ENCODE measurements at places on chromosomes 3 and 15. TPM values are rescaled to one million over a fixed set of nuclear protein-coding genes. Genes with fewer than 3 reads are reported as not detected.

The ROPN1B gene
- 1.4 TPM for total RNA-seq

- no peak for DNase-seq
Measured at GRCh38 chr3:80929576-80929975, 831.9 kb downstream of the GBE1 start.

- DNase-seq: no peak
Measured at GRCh38 chr15:31330111-31330785, 3.6 kb downstream of the KLF13 start.

DNA sequence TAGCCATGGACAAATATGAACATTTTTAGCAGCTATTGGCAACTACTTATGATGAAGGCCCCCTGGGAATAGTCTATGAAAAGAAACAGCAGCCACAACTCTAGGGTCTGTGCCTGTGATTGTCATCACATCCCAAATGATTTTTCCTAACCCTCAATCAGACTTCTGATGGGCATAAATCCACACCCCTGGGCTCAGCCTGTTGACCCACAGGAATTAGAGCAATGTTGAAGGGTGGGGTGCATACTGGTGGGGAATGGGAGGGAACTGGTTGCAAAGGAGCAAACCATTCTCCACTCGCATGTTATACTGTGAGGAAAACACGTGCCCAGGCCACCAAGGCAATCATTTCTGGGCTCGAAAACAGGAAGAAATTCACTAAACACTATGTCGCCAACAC, 106.5 kb upstream of the CTNNB1 start:
- DNase-seq: no peak

DNA sequence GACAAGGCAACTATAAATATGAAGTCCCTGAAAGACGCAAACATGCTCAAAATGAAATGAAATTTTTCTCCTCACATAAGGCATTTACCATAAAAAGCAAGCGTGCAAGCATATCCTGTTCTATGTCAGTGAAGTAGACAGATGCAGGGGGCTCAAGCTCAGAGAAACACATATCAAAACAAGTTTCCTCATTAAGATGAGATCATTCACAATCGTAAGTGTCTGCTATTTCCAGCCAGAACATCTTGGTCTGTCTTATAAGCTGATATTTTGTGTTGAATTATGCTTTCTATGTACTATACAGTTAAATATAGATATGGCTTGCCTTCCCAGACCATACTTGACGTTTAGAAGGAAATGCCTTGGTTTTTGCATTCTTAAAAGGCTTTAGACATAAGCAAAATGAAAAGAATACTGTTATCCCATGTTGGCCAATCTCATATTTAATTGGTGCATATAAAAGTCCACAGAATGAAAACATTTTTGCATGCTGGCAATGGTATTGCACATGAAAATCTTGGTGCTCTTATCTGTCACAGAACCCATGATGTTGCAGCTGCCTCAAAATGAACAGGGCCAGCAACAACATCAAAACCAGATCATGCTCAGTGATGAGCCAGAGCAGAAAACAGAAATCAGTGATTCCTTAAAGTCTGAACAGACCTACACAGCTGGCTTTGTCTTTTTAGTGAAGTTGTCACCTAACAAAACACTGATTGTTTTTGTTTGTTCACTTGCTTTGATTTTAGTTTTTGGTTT, 65.4 kb downstream of the SIDT1 start:
- DNase-seq: no peak

GRCh38 chr3:147119989-147120388, 286.4 kb downstream of the ZIC4 start:
- DNase-seq: no peak

The CPA3 gene
- 10.5 TPM for total RNA-seq

The PRTG gene
- 3.7 TPM for total RNA-seq

DNA sequence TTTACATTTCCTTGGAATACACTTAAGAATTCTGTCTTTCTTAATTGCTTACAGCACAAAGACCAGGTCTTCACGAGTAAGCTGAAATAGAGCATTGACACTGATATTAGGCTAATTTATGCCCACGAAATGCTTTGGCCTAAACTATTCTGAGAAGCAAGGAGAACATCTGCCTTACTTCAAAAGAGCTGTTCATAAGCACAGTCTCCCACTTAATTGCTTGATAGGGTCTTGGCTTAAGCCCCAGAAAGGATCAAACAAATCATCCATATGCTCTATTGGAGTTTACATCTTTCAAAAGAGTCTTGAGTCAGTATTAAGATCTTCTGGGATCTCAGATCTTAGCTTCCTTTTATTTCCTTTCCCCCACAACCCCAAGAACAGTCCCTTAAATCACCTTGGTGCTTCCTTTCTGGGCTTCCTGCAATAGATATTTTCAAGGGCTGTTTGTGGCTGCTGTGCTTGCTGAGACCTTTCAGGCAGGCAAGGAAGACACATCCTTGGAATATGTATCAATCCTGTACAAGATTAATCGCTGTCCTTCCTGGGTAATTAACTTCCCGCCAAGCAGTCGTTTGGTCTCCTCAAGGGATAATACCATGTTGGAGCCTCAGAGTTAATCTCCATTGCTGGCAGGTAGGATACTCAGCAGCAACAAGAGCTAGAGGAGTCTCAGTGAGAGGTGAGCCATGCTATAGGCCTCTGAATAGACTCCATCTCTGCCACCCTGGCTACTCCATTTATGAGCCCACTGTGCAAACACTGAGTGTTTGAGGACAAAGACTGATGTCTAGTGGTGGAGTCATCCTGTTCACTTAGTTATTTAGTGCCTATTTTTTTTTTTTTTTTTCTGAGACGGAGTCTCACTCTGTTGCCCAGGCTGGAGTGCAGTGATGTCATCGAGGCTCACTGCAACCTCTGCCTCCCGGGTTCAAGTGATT, 37.1 kb downstream of the TMEM158 start:
- no peak for DNase-seq

- no peak for DNase-seq
Measured at GRCh38 chr3:192061426-192061825, 600.5 kb downstream of the PYDC2 start.

DNA sequence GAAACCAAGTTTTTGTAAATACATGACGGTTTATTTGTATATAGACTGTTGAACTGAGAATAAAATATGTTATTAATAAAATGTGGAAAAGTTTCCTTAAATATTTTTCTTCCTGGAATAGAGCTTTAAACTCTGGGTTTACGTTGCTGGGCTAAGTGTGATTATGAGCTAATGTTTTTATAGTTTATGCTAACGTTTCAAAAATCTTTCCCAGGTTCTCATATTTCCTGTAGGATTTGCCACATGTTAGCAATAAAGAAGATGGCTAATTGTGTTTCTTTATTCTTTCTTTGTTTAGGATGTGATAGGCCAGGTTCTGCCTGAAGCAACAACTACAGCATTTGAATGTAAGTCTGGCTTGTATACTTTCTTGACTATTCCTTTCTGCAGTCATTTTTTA, 7.2 kb downstream of the MAP2K5 start:
- DNase-seq: no peak

- no peak for DNase-seq
Measured at GRCh38 chr3:37535526-37536432, 325.9 kb upstream of the CTDSPL start.

DNA sequence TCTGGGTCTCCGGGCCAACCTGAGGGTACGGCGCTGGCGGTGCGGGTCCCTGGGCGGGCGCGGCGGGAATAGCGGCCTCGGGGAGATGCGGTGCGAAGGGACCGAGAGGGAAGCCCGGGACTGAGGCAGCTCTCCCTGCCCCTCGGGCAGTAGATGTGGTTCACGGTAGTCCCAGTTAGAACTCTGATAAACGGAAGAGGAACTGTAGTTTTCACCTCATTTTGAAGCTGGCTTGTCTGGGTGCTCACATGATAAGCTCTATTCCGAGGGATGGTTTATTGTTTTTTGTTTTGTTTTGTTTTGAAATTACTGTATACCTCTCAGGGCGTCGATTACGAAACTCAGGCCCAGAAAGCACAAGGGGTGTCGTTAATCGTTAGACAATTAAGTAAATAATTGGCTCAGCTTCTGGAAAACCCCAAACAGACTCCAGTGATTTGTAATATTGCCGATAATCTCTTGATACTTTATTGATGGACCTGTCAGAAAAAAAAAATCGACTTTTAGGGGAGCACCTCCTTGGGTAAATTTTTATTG, 413 bp downstream of the NUSAP1 start:
- no peak for DNase-seq

DNA sequence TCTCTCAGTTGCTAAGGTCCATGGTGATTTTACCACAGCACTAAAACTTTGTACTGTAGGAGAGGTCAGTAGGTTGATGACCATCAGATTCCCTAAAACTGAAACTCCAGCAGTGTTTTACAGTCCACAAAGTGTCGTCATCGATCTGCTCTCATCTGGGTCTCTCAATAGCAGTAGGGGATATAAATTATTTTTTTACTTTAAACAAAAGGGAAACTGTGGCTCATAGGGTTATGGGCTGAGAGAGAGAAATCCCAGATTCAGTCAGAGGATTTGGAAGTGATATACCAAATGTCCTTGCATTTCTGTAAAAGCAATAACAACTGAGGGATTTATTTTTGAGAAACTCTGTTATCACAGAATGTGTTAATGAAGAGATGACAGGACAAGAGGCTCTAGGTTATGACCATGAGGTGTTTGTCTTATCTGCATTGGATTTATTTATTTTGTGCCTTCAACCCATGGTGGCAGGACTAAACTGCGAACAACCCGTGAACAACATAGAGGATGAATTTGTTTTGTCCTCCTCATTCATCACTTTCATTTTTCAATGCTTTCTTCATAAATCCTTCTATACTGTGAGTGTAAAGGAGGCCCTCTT, 869.7 kb downstream of the OTOL1 start:
- DNase-seq: no peak

GRCh38 chr3:55511895-55512570, 24.9 kb upstream of the WNT5A start:
- no peak for DNase-seq

The FOXL2NB gene
- total RNA-seq: not detected

DNA sequence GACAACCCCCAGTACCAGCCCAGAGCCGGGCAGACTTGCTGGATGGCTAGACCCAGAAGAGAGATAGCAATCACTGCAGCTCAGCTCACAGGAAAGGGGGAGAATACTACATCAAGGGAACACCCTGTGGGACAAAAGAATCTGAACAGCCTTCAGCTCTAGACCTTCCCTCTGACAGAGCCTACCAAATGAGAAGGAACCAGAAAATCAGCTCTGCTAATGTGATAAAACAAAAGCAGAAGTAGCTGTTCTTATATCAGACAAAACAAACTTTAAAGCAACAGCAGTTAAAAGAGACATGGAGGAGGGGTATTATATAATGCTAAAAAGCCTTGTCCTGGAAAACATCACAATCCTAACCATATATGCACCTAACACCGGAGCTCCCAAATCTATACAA, 283.3 kb downstream of the KLF13 start:
- DNase-seq: no peak

The ZNF620 gene
- 5.4 TPM for total RNA-seq

GRCh38 chr15:75037685-75038084, 14.3 kb downstream of the PPCDC start:
- DNase-seq: no peak

- DNase-seq: no peak
Measured at GRCh38 chr3:37768107-37768809, 93.4 kb upstream of the CTDSPL start.

DNA sequence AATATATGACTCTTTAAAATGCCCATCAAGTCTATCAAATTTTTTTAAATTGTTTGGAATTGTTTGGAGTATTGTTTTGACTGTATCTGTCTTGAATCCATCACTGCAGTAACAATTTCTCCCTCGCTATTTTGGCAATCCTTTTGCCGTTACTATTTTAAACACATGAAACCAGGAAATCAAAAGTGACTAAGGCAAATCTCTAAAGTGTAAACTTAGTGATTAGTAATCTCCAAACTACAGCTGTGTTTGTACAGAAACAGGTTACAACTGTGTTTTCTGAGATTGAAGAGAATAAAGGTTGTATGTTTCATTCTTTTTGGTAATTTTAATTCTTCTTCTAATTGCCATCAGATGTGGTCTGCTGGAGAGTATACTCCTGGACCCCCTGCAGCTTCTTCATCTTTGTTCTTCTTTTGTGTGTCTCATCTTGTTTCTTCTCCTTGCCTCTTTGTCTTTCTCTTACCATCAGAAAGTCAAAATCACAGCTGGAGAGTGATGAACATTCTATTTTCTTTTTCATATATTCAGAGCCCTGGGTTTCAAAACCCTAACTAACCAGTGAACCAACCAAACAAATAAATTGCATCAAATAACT, 465.4 kb downstream of the RBMS3 start:
- no peak for DNase-seq

DNA sequence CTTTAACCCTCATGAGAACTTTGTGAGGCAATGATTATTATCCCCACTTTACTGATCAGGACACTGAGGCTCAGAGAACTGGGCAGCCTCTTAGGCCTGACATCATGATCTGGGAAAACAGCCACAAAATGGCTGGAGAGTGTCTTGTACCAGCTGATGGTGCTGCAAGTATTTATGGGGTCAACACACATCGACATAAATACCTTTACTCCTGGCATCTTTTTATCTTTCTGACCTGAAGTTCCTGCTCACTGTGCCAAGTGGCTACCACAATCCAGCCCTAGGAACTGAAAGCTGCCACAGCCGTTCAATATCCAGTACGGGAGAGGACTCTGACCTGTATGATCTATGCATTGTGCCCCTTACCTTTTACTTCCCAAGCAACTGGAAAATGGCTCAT, 29.2 kb upstream of the MUC13 start:
- DNase-seq: no peak

The DOCK3 gene
- 6.0 TPM for total RNA-seq

- peak; percentile 58 for DNase-seq
Measured at GRCh38 chr15:34588046-34588674, 4.7 kb upstream of the GOLGA8B start.
